ENCODE measurements at places on chromosomes 7 and 10.

GRCh38 chr10:94288361-94289101, 74.2 kb downstream of the NOC3L start:
- DNase-seq: no peak
- H3K4me1 ChIP-seq: no peaks in the 10 kb centered on the region
- no peak overlapping the region for H3K27ac ChIP-seq
- no peaks in the 10 kb centered on the region for H3K27me3 ChIP-seq
- no peak overlapping the region for H3K4me3 ChIP-seq

GRCh38 chr7:155860840-155861479, 48.7 kb upstream of the SHH start:
- no peaks in the 10 kb centered on the region for H3K36me3 ChIP-seq
- H3K4me1 ChIP-seq: no peaks in the 10 kb centered on the region
- peak; percentile 20 for DNase-seq
- no peak overlapping the region for H3K27ac ChIP-seq

DNA sequence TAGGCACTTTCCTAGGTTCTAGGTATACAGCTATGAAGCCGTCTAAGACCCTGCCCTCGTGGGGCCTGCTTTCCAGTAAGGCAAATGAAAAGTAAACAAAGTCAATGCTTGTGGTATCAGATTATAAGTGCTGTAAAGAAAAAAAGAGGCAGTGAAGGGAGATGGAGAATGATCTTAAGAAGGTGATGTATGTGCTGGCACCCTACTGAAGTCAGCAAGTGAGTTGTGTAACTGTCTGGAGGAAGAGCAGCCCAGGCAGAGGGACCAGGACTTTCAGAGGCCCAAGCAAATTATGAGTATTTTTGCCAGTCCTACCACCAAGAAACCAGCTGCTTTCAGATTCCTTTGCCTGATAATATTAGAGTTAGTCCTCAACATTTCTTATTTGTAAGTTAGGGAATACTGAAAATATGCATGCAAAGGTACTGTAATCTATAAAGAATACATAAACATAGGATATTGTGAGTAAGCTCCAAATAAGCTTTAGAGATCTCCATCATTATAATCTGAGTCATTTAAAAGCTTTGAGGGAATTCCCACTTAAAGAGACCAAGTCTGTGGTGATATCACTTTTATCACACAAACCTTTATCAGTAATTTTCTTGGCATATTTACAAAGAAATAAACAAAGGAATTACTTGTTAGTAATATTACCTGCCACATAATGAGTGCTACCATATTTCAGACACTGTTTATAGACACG, 329.2 kb upstream of the LRGUK start:
- H3K27ac ChIP-seq: no peak overlapping the region
- H3K36me3 ChIP-seq: no peaks in the 10 kb centered on the region
- no peak overlapping the region for H3K4me3 ChIP-seq
- no peaks in the 10 kb centered on the region for H3K4me1 ChIP-seq
- DNase-seq: no peak

DNA sequence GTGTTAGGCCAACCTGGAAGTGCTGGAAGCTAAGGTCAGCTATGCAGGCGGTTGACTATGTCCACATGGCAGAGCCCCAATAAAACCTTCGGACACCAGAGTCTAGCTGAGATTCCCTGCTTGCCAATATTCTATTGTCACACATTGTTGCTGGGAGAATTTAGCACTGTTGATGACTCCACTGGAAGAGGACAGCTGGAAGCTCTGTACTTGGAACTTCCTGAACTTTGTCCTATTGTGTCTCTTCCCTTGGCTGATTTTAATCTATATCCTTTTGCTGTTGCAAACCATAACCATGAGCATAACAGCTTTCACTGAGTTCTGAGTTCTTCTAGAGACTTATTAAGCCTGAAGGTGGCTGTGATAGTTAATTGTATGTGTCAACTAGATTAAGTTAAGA, 12.0 kb downstream of the XRCC2 start:
- no peaks in the 10 kb centered on the region for H3K36me3 ChIP-seq
- DNase-seq: no peak
- no peak overlapping the region for H3K27ac ChIP-seq
- no peak overlapping the region for H3K4me3 ChIP-seq
- H3K4me1 ChIP-seq: no peaks in the 10 kb centered on the region

DNA sequence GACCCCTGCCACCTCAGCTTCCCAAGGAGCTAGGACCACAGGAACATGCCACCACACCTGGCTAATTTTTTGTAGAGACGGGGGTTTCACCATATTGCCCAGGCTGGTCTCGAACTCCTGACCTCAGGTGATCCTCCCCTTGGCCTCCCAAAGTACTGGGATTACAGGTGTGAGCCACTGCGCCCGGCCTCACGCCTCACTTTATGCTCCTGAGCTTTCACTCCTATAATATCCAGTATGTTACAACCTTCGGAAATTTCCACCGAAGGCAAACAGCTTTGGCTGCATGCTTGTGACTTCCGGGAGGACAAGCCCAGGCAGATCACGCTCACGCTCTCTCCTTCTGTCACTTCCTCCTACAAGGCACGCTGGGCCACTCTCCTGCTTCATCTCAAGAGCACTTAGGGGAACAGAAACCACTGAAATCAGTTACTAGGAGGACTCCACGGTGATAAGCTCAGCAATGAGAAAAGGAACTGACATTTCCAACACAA, 4.4 kb upstream of the MAD1L1 start:
- H3K27me3 ChIP-seq: no peaks in the 10 kb centered on the region
- peak overlapping the region; percentile 25 for H3K27ac ChIP-seq
- peaks cover 7% of the 10 kb centered on the region for H3K4me1 ChIP-seq
- no peaks in the 10 kb centered on the region for H3K36me3 ChIP-seq
- H3K4me3 ChIP-seq: no peak overlapping the region
- DNase-seq: peak; percentile 59

GRCh38 chr10:100890141-100890672, 22.6 kb upstream of the SLF2 start:
- no peak overlapping the region for H3K4me3 ChIP-seq
- no peaks in the 10 kb centered on the region for H3K4me1 ChIP-seq
- H3K27ac ChIP-seq: no peak overlapping the region
- no peak for DNase-seq
- H3K36me3 ChIP-seq: no peaks in the 10 kb centered on the region
- H3K27me3 ChIP-seq: no peaks in the 10 kb centered on the region

- no peak for DNase-seq
- H3K4me1 ChIP-seq: no peaks in the 10 kb centered on the region
- H3K27me3 ChIP-seq: no peaks in the 10 kb centered on the region
- no peak overlapping the region for H3K4me3 ChIP-seq
- no peaks in the 10 kb centered on the region for H3K36me3 ChIP-seq
These were observed 21.8 kb downstream of the VIM start for GRCh38 chr10:17249820-17250219.

GRCh38 chr7:2171855-2172254, 60.9 kb downstream of the MAD1L1 start:
- no peak overlapping the region for H3K4me3 ChIP-seq
- H3K27ac ChIP-seq: no peak overlapping the region
- H3K4me1 ChIP-seq: peaks cover 13% of the 10 kb centered on the region
- DNase-seq: no peak
- no peaks in the 10 kb centered on the region for H3K27me3 ChIP-seq
- H3K36me3 ChIP-seq: no peaks in the 10 kb centered on the region

- H3K27ac ChIP-seq: no peak overlapping the region
- no peaks in the 10 kb centered on the region for H3K36me3 ChIP-seq
- no peaks in the 10 kb centered on the region for H3K4me1 ChIP-seq
- H3K27me3 ChIP-seq: no peaks in the 10 kb centered on the region
These were observed 64.6 kb downstream of the MKI67 start for GRCh38 chr10:128061306-128062300.

DNA sequence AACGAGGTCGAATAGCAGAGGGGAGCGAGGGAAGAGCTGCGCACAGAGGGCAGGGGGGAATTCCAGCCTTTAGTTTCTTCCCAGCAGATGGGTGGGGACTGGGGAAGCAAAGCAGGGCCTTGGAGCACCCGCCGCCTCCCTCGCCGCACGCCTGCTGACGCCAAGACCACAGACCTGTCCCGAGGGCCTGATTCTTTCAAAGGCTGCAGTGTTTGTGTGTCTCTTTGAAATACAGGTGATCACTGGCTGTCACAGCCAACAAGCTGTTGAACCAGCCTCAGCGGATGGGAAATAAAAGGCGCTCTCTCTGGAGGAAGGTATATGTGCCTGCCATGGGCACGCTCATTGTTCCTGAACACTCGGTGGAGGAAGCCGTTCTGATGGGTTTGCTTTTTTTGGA, 119.3 kb downstream of the FAM53B start:
- H3K4me3 ChIP-seq: no peak overlapping the region
- no peaks in the 10 kb centered on the region for H3K36me3 ChIP-seq
- peaks cover 10% of the 10 kb centered on the region for H3K4me1 ChIP-seq
- DNase-seq: peak; percentile 58
- H3K27ac ChIP-seq: peak overlapping the region; percentile 43
- H3K27me3 ChIP-seq: no peaks in the 10 kb centered on the region

DNA sequence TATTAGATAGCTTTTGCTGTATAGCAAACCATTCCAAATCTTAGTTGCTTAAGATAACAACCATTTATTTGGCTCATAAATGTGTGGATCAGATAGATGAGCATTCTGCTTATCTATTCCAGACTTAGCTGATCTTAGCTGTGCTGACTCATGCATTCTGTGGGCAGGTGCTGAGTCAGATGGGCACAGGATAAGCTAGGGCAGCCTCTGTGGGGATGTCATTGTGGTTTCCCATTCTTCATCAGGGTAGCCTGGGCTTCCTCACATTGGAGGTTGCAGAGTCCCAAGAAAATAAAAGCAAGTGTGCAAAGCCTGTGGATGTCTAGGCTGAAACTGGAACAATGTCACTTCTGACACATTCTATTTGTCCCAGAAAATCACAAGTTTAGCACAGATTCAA, 917.0 kb downstream of the TYW1 start:
- no peaks in the 10 kb centered on the region for H3K4me1 ChIP-seq
- no peaks in the 10 kb centered on the region for H3K36me3 ChIP-seq
- no peaks in the 10 kb centered on the region for H3K27me3 ChIP-seq
- H3K4me3 ChIP-seq: no peak overlapping the region
- no peak for DNase-seq

DNA sequence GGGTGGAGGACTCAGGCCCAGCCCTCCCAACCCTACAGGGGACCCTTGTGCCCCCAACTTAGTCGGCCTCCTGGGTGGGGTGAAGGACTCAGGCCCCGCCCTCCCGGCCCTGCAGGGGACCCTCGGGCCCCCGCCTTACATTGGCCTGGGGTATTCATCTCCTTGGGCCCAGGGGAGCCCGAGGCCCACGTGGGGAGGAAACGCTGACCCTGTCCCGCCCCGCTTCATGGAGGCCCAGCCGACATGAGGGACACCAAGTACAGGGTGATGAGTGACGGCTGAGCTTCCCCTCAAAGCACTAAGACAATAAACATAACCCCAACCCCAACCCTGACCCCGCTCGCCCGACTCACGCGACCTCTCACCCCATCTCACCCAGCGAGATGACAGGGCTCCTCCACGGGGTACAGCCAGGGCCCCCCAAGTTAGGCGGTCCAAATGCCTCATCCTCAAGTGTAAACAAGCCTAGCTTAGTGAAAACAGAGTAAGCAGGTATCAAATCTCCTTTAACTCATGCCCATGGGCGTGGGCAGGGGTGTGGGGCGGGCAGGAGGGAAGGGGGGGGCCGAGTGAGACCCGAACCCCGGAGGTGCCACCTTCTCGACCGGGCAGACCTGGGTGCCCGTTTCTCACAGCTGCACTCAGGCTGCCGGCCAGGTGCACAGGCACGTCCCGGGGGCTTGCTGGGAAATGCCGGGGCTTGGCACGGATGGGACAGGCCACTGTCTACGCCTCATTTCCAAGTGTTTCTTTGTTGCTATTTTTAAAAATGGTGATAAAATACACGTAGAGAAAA, 8.2 kb downstream of the CYP2W1 start:
- no peak overlapping the region for H3K27ac ChIP-seq
- no peaks in the 10 kb centered on the region for H3K27me3 ChIP-seq
- H3K4me3 ChIP-seq: no peak overlapping the region
- DNase-seq: no peak

DNA sequence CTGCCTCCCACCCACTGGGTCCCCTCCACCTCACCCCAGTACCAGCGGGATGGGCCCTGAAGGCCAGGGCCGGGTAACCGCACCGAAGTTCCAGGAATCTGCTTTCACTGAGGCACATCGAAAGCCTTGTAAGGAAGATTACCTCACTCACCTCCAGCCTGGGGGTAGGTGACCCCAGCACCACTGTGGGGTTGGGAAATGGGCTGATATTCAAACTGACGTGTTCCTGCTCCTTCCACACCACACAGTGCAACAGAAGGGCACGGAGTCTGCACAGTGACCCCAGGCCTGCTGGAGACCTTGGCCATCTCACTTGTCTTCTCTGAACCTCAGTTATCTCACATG, 29.8 kb downstream of the NPS start:
- no peak for DNase-seq
- H3K27me3 ChIP-seq: no peaks in the 10 kb centered on the region
- H3K4me1 ChIP-seq: no peaks in the 10 kb centered on the region
- H3K36me3 ChIP-seq: no peaks in the 10 kb centered on the region
- H3K27ac ChIP-seq: no peak overlapping the region

DNA sequence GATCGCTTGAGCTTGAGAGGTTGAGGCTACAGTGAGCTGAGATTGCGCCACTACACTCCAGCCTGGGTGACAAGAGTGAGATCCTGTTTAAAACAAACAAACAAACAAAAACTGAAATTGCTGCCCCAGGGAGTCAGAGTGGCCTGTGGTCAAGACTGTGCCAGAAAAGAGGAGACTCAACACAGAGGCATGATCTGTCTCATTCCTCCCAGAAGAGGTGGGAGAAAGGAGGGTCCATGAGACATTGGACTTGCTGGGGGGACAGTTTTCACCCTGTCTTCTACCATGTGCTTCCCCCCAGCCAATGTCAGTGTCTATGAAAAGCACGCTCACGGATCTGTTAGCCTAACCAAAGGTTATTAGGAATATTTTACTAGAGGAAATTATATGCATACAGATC, 3.2 kb downstream of the ZNF853 start:
- H3K36me3 ChIP-seq: peaks cover 18% of the 10 kb centered on the region
- H3K4me1 ChIP-seq: no peaks in the 10 kb centered on the region
- no peak for DNase-seq

DNA sequence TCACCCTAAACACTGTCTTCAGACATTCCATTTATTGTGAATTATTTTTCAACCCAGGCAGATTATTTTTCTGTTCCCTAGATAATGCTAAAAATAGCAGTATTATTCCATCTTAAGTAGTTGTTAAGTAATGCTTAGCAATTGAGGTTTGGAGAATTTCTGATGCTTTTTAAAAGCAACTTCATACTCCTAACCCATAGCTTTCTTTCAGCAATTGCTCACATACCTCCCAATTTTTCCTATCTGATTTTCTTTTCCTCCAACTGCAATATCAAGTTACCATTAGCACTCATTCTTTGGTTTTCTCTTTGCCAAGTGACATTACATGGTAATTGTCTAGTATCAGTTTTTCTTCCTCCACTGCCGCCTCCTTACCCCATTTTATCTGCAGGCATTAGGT, 104.7 kb downstream of the GPR85 start:
- no peaks in the 10 kb centered on the region for H3K36me3 ChIP-seq
- H3K4me3 ChIP-seq: no peak overlapping the region
- no peak overlapping the region for H3K27ac ChIP-seq
- no peak for DNase-seq
- no peaks in the 10 kb centered on the region for H3K27me3 ChIP-seq
